ENCODE measurements at places on chromosomes 6 and 20.

DNA sequence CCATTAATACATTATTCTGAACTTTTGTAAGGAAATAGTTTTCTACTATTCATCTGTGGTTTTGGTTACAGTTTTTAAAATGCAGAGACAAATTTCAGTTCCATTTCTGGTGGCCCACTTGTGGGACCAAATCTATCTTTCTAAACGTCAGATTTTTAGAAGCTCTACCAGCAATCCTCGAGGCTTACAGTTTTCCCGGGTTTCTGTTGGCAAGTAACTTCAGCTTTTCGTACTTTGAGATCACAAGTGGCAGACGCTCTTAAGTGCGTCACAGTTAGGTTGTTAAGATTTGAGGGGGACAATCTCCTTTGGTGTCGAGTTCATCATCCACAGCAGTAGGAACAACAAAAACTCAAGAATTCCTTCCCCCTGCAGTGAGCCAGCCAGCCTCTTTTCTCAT is 60.0 kb downstream of the JARID2 start:
- no peak for DNase-seq

DNA sequence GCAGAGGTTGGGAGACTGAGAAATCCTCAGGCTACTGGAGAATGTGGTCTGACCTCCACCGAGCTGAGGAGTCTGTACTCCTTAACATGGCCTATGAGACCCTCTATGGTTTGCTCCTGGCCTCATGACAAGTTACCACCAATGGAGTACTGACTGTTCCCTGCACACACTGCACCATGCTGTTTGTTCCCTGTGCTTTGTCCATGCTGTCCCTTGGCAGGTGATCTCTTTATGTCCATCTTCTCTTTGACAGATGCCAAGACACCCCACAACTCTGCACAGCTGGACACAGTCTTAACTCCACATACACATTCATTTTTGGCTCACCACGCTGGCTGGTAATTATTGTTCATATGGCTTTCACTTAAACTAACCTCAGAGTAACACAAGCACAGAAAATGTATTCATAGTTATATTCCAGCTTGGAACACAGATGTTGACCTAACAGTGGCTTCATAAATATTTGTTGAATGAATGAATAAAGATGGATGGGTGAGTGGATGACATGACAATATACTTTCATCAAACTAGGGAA is 258.0 kb downstream of the ATXN1 start:
- no peak for DNase-seq

DNA sequence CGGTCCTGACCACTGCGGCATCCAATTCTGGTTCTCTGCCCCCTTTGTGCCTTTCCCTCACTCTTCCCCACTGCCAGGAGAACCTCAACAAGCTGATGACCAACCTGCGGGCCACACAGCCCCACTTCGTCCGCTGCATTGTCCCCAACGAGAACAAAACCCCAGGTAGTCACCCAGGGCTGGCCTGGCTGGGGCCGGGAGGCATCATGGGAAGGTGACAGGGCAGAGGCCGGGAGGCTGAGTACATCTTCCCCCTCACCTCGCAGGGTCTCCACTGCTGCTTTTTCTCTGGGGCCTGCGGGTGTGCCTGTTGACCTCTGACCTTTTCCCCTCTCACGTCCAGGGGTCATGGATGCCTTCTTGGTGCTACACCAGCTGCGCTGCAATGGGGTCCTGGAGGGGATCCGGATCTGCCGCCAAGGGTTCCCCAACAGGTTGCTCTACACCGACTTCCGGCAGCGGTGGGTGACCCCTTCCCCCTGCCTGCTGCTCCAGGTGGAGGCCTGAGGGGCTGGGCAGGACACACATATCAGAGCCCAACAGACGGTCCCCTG is 35.1 kb downstream of the MYH7B start:
- no peak for DNase-seq

DNA sequence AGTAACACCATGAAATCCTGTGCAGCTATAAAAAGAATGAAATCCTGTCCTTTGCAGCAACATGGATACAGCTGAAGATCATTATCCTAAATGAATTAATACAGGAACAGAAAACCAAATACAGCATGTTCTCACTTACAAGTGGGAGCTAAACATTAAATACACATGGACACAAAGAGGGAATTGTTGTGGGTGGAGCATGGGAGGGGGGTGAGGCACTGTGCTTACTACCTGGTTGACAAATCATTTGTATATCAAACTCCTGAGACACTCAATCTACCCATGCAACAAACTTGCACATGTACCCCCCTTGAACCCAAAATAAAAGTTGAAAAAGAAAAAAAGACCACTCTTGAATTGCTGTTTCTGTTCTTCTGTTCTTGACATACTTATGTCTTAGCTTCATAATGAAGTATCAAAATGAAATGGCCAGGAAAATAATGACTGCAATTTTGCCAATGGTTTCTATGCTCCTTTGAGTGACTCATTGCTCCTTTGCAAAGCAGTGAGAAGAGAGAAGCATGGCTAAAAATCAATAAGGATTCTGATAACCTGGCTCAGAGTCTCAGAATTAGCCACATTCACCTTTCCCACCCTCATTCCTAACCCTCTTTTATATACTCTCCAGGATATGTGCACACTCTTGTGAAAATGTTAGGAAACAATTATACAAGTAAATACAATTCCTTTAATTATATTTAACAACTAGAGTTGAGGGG is 71.0 kb downstream of the CYP39A1 start:
- no peak for DNase-seq

GRCh38 chr6:42979523-42980177 is 669 bp upstream of the PEX6 start:
- DNase-seq = no peak

DNA sequence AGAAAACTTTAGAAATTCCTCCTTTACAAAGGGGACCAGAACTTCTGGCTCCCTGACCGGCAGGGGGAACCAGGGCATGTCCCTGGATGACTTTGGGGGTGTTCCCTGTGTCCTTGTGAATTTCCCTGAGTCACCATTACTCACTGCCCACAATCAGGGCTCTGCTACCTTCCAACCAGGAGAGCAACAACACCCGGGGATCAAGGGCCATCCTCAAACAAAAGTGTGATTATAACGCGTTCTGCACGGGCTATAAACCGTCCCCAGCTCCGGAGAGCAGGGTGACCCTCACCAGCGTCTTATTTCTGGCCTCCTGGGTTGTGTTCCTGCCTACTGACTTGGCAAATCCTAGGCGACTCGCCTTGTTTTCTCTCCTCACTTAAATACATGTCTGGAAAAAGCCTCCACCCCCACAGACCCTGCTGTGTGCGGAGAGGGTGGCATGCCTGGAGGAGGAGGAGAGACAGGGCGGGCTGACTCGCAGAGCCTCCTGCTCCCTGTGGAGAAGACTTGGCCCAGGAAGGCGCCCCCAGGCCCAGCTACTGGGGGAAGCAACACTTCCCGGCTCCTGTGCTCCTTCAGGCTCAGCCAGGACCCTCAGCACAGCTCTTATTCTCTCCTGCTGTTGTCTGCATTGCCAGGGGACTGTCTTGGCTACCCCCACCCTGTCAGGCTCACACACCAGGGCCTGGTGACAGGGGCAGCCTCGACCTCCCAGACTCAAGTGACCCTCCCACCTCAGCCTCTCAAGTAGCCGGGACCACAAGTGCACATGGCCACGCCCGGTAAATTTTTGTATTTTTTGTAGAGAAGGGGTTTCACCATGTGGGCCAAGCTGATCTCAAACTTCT is 54.1 kb downstream of the FGD2 start:
- peak; percentile 93 for DNase-seq

DNA sequence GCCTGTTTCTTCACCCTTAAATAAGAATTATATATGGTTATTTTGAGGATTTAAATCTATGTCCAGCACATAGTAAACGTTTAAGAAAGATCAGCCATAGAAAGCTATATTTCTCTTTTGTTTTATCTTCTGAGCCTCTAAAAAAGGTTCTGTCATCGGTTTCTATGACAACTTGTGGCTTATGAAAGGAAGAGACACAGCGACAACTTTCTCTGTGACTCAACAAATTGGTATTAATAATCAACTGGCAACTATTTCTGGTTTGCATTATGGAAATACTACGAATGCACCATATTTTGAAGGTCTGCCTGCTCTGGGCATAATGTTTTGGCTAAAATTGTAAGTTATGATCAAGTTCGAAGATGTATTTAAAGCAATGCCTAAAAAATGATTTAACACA is 751.0 kb downstream of the CD109 start:
- no peak for DNase-seq

DNA sequence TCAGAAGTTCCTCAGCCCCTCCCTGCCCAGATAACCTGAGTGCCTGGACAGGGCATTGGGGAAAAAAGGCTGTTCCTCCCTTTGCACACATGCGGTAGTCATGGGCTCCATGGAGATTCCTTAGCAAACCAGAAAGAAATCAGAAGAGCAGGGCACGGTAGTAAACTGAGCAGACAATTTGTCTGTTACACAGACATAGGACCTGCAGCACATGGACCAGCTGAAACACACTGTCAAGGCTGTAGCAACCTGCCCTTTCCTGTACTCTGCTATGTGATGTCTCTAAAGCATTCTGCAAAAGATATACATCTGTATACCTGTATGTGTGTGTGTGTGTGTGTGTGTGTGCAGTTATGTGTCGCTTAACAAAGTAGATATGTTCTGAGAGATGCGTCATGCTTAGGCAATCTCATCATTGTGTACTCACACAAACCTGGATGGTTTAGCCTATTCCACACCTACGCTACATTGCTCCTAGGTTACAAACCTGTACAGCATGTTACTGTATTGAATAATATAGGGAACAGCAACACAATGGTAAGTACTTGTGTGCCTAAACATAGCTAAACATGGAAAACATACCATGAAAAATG is 44.4 kb upstream of the BMP5 start:
- DNase-seq = no peak

DNA sequence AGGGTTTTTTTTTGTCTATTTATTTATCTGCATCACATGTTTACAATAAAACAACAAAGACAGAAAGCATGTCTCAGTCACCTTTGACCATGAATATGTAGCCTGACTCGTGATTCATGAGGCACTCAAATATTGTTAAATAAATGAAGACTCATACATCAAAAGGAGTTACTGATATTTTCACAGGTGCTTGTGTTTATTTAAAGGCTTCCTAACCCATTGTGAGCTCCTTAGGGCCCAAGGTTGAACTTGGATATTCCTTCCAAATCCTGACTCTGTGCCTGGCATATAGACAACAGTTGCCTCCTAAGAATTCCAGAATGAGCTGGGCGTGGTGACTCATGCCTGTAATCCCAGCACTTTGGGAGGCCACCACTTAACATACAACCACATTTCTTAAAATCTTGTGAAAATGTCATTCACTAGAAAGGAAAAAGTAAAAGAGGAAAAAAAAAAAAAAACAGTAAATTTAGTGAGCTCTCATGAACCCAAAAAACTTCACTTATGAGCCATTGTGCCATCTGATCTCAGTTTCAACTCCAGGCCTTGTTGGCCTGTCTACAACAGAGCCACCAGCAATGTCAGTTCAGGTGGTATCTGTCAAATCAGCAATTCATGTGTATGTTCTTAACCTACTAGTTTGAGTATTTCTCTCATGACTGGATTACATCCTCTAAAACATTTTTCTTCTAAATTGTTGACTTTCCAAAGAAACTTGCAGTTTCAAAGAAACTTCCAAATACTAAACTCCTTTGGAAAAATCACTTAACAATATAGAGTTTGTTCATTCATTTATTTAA is 162.7 kb upstream of the MARCKS start:
- no peak for DNase-seq

GRCh38 chr6:110233770-110234374 is 53.6 kb downstream of the CDC40 start:
- DNase-seq = no peak

DNA sequence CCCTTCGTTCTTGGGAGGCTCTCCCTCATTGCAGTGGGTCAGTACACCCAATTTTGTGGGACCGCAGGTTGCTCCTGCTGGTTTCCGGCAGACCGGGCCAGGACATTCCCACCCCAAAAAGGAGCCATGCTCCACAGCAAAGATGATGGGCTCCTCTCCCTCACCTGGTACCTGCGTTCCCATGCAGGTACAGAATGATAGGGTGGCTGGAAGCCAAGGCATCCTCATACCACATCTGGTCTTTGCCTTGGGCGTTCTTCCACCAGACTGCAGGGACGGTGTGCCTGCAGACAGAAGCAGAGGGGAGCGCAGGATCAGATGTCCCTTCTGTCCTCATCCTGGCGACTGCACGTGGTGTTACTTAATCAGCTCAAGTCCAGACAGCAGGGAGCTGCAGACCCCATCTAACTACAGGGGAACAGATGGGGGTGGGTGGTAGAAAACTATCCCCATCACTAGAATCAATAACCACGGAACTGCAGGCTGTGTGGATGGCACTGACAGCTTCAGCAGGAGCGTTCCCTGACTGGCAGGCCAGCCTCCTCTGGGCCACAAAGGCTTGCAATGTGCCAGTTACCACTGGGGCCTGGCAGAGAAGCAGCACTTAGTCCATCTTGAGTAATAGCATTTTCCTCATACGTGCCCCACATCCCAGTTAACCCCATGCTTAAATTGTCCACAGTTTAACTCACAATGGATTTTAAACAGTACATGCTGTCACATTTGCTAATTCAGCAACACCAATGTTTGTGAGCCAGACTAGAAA is 70.4 kb downstream of the ABHD12 start:
- DNase-seq = peak; percentile 47

GRCh38 chr6:69044534-69044933 is 409.5 kb downstream of the ADGRB3 start:
- no peak for DNase-seq

DNA sequence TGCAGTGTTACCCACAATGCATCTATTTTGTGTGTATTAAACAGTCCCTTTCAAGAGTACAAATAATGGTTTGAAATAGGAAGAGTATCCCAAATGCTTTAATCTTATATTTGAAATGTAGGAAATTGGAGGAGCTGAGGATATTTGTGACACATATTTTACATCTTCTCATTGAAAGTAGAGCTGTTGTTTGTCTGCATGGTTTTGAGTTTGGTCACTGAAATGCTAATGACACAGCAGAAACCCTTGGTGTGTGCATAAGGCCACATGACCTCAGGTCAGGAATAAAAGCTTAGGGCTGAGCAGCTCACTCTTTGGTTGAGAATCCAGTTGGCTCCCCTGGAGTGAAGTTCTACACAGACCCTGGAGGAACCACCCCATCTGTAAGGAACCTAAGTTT is 49.8 kb downstream of the TPD52L1 start:
- no peak for DNase-seq

- no peak for DNase-seq
These were observed 691.9 kb downstream of the RFPL4B start for GRCh38 chr6:113039005-113039404.

- no peak for DNase-seq
These were observed 99.2 kb upstream of the ID4 start for GRCh38 chr6:19738010-19738409.

Data from DMS79 treated with DMSO at 0.1 percent for 48 hours (cell line).